Activated naive CD4-positive, alpha-beta T cell treated with anti-CD3 and anti-CD28 coated beads, Interleukin-2, amount 50 U/mL, for 72 hours (primary cell): ENCODE measurements at places on chromosomes 13 and 19.

- DNase-seq = no peak
These were observed 105.8 kb downstream of the GPC5 start for GRCh38 chr13:91504216-91504615.

DNA sequence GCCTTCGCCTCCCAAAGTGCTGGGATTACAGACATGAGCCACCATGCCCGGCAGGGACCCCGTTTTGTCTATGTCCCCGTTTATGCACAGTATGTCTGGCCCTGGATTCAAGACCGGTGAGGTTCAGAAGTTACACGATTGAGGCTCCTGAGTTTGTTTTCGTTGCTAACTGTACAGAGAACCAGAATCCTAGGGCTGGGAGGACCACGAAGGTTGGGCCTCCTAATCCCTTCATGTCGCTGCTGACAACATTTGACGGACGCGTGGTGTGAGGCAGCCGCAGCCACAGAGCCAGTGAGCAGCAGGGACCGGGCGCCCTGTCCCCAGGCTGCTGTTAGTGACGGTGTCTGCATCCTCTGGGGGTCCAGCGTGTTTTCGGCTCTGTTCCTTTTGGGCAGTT lies 91.4 kb downstream of the ATP11A start:
- DNase-seq = no peak

DNA sequence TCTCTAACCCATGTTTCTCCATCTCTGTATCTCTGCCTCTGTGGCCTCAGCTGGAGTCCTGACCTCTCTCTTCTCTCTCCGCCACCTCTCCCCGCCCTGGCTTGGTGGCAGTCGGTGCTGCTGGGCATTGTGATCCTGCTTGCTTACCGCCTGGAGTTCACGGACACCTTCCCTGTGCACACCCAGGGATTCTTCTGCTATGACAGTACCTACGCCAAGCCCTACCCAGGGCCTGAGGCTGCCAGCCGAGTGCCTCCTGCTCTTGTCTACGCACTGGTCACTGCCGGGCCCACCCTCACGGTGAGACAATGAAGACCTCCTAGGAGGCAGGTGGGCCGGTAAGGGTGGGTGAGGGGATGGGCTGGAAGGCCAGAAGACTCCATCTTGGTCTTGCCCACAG lies 4.2 kb downstream of the PLPPR2 start:
- DNase-seq = no peak

- DNase-seq = no peak
These were observed 146.2 kb downstream of the UGGT2 start for GRCh38 chr13:95906999-95907398.

GRCh38 chr19:44003461-44004009 lies 778 bp downstream of the ZNF230 start:
- no peak for DNase-seq

GRCh38 chr13:63184693-63185092 lies 1769.0 kb upstream of the PCDH20 start:
- no peak for DNase-seq

- DNase-seq = no peak
These were observed 5.2 kb downstream of the PRX start for GRCh38 chr19:40407714-40408597.

GRCh38 chr19:45222724-45223123 lies 22.5 kb downstream of the EXOC3L2 start:
- no peak for DNase-seq

GRCh38 chr19:35213663-35214632 lies 14.6 kb downstream of the FAM187B start:
- peak; percentile 83 for DNase-seq
